Breast epithelium (tissue), 4 donors: ENCODE measurements at places on chromosomes 7 and 10. TPM values are rescaled to one million over a fixed set of nuclear protein-coding genes. Genes with fewer than 3 reads are reported as not detected.

GIMAP7 gene
- 9.4 TPM for total RNA-seq

GRM8 gene
- not detected for total RNA-seq

LIPM gene
- total RNA-seq: not detected

ZNF32 gene
- 53.1 TPM for total RNA-seq

SNX13 gene
- 72.8 TPM for total RNA-seq

SLC18A3 gene
- not detected for total RNA-seq

DNA sequence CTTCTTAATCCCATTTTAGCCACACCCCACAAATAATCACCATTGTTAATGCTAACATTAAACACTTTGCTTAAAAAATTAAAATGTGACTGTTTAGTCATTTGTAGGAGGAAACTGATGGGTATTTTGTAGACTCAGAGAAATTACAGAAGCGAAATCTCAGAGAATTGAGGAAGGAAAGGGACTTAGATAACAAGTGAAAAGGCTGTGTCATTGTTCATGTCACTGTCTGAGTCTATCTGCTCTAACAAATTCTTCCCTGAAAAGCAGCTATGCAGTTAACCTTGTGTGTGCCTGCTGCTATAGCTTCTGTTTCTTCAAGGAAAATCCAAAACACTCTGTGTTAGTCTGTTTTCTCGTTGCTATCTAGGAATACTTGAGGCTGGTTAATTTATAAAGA, 40.9 kb upstream of the PLXDC2 start:
- H3K27me3 ChIP-seq: no peaks in the 10 kb centered on the region
- DNase-seq: no peak
- no peak overlapping the region for H3K27ac ChIP-seq

DNA sequence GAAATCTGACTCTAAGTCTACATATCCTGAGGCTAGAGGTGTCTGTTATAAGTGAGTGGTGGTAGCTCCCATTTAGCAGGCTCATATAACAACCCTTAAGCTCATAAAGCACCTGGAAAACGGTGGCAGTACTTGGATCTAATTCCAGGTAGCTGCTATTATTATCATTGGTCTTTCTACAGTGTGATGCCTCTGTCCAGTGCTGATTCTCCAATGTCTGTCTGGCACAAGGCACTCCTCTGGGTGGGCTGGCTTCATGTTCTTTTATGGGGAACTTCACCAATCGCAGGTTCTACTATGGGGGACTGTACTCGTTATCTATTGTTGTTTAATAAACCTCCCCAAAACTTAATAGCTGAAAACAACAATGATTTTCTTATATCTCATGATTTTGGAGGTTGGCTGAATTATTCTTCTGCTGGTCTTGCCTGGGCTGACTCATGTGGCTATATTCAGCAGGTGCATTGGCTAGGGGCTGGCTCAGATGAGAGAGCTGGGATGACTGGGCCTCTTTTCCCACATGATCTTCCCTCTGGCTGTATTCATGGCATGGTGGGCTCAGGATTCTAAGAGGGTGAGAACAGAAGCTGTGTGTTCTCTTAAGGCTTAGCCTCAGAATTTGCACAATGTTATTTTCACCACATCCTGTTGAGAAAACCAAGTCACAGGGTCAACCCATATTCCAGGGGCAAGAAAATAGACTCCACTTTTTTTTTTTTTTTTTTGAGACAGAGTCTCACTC, 93.0 kb upstream of the PCGF5 start:
- no peak for DNase-seq
- no peaks in the 10 kb centered on the region for H3K27me3 ChIP-seq
- no peak overlapping the region for H3K4me3 ChIP-seq
- H3K36me3 ChIP-seq: no peaks in the 10 kb centered on the region
- H3K27ac ChIP-seq: no peak overlapping the region

DNA sequence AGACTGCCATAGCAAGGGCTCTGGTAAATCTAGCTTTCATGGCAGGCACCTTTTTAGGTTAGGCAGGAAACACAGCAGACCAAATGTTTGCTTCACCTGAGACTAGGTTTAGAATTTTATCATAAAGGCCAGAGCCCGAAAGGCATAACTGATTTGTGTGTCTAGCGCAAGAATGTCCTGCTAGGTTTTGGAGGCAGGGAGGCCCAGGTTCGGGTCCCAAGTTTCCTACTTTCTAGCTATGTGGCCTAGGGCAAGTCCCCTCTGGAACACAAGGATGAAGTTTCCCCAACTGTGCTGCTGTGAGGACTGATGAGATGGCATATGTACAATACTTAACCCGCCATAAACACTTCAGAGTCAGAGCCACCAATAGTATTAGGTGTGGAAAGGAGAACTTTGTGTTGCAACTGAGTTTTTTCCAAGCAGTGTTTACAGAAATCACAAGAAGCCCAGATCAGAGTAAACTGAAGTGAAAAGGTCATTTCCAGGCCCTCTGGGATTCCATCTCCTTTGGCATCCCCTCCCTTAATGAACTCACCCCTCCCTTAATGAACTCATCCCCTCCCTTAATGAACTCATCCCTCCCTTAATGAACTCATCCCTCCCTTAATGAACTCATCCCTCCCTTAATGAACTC, 244.9 kb downstream of the SKAP2 start:
- no peak for DNase-seq
- no peaks in the 10 kb centered on the region for H3K36me3 ChIP-seq
- no peaks in the 10 kb centered on the region for H3K27me3 ChIP-seq
- no peaks in the 10 kb centered on the region for H3K4me1 ChIP-seq
- H3K4me3 ChIP-seq: no peak overlapping the region
- no peak overlapping the region for H3K27ac ChIP-seq

DNA sequence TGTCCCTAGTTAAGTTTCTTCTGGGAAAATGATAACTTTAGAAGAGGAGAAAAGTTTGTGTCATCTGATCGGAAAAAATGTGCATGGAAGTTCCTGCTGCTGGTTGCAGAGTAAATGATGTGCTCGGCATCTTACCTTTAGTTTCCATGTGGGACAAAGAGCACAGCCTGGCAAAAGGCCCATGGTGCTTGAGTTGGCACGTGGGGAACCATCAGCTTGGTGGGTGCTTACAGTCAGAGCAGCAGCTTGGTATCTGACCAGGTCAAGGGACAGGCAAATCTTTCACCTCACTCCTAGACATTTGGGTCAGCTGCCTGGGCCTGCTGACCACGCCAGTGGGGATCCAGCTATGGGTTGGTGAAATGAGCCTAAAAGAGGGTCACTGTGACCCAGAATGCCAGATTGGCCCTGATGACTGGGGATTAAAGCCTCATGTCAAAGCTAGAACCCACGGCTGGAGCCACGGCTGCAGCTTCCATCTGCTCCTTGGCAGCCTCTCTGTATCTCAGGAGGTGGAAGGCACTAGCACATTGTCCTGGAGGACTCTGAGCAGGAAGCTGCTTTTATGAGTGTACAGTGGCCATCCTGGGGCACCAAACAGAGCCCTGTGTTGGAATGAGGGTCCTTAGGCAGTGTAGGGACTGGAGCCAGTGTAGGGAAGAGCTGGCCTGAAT, 24.7 kb downstream of the VWC2 start:
- H3K27me3 ChIP-seq: no peaks in the 10 kb centered on the region
- H3K36me3 ChIP-seq: no peaks in the 10 kb centered on the region
- no peak for DNase-seq

DNA sequence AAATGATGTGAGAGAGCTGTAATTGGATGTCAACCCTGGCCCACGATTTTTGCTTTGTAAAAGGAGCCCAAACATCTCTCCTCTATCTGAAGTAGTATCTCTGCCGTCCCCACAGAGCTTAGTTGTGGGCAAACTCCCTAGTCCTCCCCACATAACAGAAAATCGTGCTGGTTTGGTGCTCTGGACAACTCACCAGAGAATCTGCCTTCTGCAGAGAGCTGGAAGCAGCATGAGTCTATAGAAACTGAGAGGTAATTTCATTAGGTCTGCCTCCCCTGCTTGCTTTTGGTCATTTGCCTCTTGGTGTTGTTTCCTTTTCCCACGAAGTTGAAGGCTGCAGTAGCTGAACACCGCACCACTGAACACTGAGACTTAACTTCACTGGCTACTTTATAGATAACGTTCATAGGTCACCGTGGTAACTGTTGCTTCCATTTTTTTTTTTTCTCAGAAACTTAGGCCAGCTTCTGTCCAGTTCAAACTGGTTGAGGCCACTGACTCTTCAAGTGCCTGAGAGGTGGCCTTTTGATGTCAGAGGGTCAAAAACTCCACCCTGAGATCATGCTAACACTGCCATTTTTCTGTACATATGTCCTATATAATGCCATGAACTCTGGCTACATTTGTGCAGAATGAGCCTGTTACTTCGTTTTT, 3.3 kb upstream of the CDCA7L start:
- no peak overlapping the region for H3K4me3 ChIP-seq
- DNase-seq: no peak

DNA sequence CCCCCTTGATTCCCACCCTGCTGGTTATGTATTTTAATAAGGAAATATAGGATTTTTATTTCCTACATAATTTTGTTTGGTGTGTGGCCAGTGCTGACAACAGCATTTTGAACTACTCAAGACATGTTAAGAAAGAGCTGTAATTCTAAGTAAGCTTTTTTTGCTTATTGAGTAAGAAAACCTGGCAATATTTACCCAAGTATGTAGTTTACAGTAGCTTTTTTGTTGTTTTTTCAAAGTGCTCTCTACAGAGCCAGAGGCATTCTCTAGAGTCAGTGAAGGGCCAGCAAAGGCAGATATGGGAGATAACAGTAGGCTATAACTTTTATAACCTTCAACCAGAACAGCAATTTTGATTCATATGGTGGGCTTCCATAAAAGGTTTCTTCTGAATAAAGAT, 63.2 kb upstream of the TMEM168 start:
- H3K4me1 ChIP-seq: no peaks in the 10 kb centered on the region
- no peak overlapping the region for H3K27ac ChIP-seq
- DNase-seq: no peak
- no peak overlapping the region for H3K4me3 ChIP-seq

DNA sequence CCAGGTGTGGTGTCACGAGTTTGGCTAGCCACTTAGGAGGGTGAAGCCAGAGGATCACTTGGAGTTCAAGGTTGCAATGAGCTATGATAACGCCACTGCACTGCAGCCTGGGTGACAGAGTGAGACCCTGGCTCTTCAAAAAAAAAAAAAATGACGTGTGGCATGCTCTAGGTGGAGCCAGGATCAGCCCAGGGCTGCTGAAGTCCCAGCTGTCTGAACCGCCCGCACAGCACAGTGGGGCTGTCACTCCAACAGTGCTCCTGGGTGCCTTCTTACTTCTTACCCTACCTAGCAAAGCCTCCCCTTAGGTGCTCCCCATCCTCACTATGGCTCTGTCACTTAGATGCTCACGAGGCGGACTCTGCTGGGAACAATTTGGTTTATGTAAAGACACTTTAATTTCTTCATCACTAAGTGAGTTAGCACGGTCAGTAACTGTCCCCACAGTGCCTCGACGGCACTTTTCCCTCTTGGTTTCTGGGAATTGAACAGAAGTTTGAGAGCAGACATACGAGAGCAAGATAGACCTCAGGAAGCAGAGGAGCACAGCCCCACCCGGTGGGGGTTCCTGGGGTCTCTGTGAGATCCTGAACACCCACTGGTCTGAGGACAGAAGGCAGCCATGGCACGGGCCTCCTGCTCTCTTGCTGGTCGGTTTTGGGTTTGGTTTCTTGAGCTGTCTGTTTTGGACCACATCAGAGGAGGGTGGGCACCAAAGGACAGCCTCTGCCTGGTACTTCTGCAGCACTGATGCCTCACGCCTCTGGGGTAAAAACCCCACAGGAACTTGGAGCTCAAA, 66.2 kb upstream of the BTBD16 start:
- H3K27me3 ChIP-seq: no peaks in the 10 kb centered on the region
- H3K4me3 ChIP-seq: no peak overlapping the region
- H3K27ac ChIP-seq: no peak overlapping the region
- DNase-seq: no peak

DNA sequence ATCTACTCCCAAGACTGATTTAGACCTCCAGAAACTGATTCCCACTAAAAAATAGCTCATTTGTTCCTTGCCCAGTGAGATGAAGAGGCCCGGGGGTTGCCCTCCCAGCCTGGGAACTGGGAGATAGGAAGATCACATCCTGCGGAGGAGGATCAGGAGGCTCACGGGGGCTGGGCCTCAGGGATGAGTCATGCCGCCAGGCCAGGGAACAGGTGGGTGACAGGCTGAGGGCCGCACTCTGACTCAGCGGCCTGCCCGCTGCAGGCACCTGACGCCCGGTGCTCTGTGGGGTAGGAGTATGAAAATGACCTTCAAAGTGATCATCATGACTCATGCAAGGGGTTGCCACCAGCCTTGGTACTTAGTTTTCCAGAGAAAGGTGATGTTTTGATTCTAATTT, 104.5 kb upstream of the ZPBP start:
- no peak overlapping the region for H3K27ac ChIP-seq
- no peak overlapping the region for H3K4me3 ChIP-seq
- H3K4me1 ChIP-seq: no peaks in the 10 kb centered on the region
- H3K27me3 ChIP-seq: no peaks in the 10 kb centered on the region
- DNase-seq: no peak
- H3K36me3 ChIP-seq: no peaks in the 10 kb centered on the region

DNA sequence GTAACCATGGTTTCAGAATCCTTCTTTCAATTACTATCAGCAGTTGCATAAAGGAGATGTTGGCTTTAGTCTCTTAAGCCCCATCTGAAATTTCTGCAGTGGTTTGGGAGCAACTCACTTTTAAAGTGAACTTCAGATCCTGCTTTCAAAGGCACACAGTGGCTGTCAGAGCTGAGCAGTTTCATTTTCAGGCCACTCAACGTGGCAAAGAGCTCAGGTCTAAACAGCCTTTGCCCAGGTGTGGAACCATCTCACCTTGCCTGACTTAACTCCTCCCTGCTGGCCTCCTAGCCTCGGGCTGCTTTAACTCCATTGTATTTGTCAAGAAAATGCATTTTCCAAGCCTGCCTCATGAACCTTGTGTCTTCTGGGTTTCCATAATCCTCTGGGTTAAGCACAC, 197.5 kb upstream of the KMT2E start:
- H3K4me3 ChIP-seq: no peak overlapping the region
- no peaks in the 10 kb centered on the region for H3K36me3 ChIP-seq
- no peak overlapping the region for H3K27ac ChIP-seq
- H3K4me1 ChIP-seq: no peaks in the 10 kb centered on the region
- no peak for DNase-seq

DNA sequence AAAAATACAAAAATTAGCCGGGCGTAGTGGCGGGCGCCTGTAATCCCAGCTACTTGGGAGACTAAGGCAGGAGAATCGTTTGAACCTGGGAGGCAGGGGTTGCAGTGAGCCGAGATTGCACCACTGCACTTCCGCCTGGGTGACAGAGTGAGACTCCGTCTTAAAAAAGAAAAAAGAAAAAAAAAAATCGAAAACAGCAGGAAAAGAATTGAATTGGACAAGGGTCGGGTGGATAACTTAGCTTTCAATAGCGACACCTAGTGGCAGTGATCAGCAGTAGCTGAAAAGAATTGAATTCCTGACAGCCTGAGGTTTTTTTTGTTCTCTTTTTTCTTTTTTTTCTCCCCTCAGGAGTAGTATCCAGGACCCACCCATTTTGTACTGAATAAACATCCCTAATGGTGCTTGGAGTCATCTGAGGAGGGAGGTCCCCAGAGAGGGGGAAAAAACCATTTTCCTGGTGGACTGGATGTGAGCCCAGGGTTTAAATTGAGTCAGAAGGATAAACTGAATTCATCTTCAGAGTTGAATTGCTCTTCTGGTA, 55.1 kb downstream of the CYCS start:
- peak overlapping the region; percentile 1 for H3K4me3 ChIP-seq
- DNase-seq: no peak
- H3K27ac ChIP-seq: no peak overlapping the region
- no peaks in the 10 kb centered on the region for H3K36me3 ChIP-seq
- no peaks in the 10 kb centered on the region for H3K27me3 ChIP-seq
